ENCODE measurements at places on chromosomes 5 and 9.

- no peak for DNase-seq
Observed at GRCh38 chr5:10745133-10745532, 15.9 kb downstream of the DAP start.

DNA sequence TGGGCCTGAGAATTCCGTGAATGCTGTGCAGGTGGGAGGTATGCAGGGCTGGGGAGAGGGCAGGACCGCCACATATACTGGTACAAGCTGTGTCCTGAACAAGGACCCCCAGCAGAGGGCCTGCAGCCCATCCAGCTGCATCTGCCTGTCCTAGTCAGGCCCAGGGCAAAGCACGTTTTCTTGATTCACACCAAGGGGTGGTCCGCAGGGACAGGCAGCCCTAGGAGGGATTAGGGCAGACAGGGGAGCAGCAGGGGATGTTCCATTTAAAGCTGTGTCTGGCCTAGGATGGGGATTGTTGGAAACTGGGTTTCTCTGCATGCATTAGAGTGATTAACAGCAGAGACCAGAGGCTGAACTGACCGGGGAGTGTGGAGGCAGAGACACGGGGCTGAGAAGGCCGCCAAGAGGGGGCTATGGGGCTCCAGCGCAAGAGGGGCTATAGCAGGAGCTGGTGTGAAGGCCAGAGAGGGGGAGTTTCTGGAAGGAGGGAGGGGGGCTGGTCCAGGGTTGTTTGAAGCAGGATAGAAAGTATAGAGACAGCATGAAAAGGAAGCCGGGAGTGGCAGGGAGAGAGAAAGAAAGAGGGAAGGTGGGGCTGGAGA, 2.7 kb downstream of the GRM6 start:
- DNase-seq: no peak

DNA sequence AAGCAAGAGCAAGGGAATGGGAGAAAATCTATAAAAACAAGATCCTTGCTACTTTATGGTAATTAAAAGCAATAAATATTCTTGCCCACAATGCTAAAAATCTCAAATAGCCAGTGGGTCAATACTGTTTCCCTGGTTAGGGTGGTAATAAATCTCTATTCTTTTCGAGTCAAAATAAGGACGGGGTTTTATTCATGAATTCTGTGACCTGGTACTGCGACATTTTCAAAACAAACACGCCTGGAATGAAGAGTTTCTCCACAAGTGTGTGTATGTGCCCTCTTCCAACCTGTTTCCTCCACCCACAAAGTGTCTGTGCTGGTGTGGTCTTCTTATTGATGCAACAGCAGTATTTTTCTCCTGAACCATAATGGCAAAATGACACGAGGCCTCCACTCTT, 358.8 kb upstream of the BRINP1 start:
- DNase-seq: no peak

DNA sequence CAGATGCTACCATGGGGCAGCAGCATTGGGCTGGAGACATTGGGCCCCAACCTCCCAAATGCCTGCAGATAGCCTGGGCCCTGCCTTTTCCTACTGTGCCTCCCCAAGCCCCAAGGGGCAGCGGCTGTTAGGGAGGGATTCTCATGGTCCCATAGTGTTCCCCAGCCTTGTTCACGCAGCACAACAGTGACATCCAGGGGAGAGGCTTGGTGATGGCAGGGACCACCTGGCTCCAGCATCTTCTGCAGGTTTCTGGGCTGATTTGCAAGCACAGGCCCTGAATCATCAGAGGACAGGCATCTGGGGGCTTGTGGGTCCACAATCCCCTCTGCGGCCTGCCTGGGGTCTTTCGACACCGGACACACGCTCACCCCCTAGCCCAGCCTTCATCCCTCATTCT, 354.6 kb downstream of the SLIT3 start:
- peak; percentile 41 for DNase-seq

DNA sequence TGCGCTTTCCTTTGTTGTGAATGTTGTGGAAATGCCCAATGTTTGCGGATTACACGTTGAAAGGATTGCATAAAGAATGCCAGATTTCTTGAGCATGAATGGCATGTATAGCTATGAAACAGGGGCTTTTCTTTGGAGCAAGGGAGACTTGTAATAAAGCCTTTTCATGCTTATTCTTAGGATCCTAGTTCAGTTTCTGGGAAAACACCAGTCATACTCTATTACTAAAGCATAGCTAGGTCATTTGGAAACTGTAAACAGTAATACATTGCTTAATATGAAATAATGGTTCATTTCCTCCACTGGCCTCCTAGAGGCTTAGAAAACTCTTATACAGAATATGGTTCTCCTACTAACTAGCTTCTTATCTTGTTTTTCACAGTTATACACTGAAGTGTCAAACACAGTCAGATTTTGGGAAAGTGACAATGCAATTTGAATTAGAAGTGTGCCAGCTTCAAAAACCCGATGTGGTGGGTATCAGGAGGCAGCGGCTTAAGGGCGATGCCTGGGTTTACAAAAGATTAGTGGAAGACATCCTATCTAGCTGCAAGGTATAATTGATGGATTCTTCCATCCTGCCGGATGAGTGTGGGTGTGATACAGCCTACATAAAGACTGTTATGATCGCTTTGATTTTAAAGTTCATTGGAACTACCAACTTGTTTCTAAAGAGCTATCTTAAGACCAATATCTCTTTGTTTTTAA, 104.2 kb downstream of the MELK start:
- peak; percentile 66 for DNase-seq

GRCh38 chr5:42270771-42271170, 152.5 kb upstream of the GHR start:
- no peak for DNase-seq

DNA sequence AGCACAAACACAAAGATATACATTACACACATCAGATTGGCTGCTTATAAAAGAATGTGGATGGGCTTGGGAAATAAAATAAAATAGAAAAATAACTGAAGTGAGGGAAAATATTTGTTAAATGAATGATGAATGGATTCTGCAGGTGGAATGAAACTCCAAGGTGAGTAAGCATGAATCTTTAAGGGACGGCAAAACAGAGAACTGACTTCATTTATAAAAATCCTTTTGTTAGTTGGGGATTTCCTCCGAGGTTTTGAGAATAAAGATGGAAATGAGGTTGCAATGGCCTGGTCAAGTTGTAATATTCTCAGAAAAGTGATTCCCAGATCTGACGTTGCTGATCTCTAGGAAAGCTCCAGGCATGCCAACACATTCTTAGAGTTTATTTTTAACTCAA, 20.9 kb upstream of the SEMA6A start:
- DNase-seq: no peak

DNA sequence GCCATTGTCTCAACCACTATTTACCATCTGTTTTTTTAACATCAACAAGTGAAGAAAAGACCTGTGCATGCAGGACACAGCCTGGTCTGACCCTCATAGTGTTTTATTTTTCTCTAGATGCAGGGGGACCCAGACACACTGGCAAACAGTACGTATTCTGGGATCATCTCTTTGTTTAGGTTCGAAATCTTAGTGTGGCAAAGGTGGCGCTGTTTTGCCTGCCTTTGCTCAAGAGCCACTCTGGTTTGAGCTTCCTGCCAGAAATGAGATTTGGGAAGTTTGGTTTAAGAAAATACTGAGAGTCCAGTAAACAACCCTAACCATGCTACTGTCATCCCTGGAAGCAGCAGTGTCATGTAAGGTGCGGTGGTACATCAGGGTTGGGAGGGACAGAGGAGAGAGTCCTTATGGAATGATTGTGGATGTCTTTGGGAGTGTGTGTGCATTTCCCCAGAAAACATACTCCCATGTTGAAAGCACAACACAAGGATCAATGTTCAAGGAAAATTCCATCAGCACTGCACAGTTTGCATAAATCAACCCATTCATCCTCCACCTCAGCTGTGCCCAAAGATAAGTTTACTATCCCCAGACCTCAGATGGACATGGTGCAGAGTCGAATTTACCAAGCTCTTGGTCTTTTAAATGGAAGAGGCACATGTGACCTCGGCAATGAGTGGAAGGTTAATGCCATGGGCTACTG, 34.0 kb upstream of the FLT4 start:
- DNase-seq: no peak

- no peak for DNase-seq
Observed at GRCh38 chr9:19405771-19406170, 3.0 kb upstream of the ACER2 start.

- peak; percentile 5 for DNase-seq
Observed at GRCh38 chr5:57349214-57349613, 133.4 kb downstream of the ACTBL2 start.

DNA sequence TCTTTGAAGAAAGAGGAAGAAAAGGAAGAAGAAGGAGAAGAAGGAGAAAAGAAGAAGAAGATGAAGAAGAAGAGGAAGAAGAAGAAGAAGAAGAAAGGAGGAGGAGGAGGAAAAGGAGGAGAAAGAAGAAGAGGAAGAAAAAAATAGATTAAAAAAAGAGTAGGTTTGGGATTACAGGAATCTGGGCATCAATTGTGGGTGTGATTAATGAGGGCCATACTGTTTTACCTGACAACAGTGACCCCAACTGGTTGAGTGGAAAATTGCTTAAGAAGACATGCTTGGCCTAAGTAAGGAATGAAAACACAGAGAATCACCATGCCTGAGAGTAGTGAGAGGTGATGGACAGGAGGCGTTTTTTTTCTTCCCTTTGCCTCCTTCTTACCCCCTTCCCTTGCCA, 114.6 kb downstream of the FAM170A start:
- DNase-seq: peak; percentile 71

DNA sequence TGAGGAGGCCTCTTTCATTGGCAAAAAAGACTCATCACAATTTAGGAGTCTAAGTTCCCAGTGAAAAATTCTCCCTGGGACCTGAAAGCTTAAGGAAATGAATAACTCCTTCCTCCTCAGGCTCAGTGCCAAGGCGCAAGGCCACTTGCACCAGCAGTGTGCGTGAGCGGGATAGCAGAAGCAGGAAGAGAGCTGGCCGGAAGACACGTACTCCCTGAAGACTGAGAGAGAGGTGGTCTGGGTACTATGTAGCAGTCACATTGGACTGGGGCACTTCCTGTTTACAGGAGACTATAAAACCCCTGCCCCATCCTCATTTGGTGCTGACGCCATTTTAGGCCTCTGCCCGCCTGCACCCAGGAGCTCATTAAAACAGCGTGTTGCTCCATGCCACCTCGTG, 66.3 kb upstream of the IL33 start:
- no peak for DNase-seq

GRCh38 chr9:124616961-124617360, 109.8 kb upstream of the NR5A1 start:
- DNase-seq: no peak

GRCh38 chr9:133682818-133683585, 46.8 kb downstream of the DBH start:
- DNase-seq: no peak

GRCh38 chr9:708182-708550, 133.3 kb upstream of the DMRT1 start:
- peak; percentile 68 for DNase-seq

DNA sequence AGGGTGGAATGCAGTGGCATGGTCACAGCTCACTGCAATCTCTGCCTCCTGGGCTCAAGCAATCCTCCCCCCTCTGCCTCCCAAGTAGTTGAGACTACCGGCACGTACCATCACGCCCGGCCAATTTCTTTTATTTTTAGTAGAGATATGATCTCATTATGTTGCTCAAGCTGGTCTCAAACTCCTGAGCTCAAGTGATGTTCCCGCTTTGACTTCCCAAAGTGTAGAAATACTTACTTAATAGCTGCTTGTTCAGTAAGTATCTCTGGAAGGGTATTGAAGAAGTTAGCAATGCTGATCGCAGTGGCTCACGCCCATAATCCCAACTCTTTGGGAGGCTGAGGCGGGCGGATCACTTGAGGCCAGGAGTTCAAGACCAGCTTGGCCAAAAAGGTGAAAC, 35.7 kb upstream of the PLIN2 start:
- peak; percentile 55 for DNase-seq

DNA sequence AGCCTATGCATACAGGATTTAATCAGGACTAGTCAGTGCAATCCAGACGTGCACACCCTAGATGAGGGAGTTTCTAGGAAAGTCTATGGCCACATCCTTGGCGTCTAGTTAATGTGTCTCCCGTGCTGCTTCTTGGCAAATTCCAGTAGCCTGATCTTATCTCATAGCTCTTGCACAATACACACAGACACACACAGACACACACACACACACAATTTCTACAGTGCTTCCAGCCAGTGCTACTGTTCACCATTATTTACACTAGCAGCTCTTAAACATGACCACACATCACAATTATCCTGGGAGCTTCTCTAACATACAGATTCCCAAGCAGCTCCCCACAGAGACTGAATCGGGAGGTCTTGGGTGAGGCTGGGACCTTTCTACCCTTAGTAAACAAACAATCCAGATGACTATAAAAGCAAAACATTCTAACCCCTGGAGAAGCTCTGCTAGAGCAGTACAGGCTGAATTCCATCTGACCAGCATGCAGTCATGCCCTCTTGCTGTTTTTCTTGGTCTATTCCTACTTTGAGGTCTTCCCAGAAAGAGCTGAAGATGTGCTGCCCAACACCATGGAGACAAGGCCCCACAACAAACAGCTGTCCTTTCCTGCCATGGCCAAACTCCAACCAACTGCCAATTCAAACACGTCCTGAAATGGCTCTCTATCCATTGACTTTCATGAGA, 236.6 kb downstream of the DEPDC1B start:
- DNase-seq: peak; percentile 10

DNA sequence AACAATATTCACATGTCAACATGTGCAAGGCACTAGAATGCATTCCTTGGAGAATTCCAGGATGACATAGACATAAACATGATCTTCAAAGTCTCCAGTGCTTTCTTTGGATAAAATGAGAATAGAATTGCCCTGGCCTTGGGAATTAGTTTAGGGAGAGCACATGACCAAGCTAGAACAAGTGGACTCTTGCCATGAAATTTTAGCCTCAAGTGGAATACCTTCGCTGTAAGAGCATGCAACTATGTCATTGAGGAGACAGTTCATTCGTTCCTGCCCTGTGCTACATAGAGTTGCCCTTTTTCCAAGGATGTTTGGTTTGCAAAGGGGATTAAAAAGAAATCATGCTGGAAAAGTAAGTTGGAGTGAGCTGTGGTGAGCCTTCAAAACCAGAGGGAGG, 42.7 kb downstream of the ZFAND5 start:
- DNase-seq: no peak

GRCh38 chr5:56346741-56347535, 113.8 kb upstream of the ANKRD55 start:
- peak; percentile 44 for DNase-seq

DNA sequence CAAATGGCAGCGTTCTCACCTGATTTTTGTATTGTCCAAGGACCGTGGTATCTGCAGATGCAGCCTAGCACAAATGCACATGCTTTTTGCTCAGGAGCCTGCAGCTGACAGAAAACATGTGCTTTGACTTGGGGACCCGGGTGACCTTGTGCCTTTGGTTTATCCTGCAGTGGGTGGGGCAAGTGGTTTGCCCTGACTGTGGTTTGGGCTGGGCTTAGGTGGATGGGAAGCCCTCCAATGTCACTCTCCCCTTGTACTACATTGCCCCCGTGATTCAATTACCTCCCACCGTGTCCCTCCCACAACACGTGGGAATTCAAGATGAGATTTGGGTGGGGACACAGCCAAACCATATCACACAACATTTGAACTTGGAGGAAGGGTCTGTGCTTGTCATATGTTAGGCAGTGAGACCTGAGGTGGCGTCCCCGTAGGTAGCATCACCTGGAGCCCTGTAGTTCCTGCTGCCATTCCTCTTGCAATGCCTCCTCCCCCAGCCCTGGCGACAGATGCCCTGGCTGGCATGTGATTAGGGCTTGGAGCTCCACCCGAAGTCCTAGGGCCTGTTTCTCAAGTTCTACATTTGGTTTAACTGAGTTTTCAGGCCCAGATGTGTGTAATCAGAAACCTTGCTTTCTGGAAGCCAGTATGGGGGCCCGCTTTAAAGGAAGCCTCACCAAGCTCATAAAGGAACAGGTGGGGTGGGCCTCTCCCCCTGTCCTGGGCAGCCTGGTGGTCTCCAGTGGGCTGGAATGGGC, 2.1 kb downstream of the ANKRD33B start:
- DNase-seq: peak; percentile 75

GRCh38 chr5:150461231-150461630, 11.7 kb upstream of the RPS14 start:
- DNase-seq: peak; percentile 62
